ENCODE measurements at places on chromosomes 11 and 22.

GRCh38 chr11:8312986-8313385, 49.3 kb upstream of the LMO1 start:
- DNase-seq: no peak

GRCh38 chr11:74742070-74742469, 6.6 kb upstream of the RNF169 start:
- no peak for DNase-seq

GRCh38 chr11:43681401-43681942, 934 bp downstream of the HSD17B12 start:
- DNase-seq: no peak

- no peak for DNase-seq
Observed at GRCh38 chr11:45209891-45210699, 63.7 kb downstream of the PRDM11 start.

GRCh38 chr11:21142007-21142406, 472.6 kb downstream of the NELL1 start:
- no peak for DNase-seq

DNA sequence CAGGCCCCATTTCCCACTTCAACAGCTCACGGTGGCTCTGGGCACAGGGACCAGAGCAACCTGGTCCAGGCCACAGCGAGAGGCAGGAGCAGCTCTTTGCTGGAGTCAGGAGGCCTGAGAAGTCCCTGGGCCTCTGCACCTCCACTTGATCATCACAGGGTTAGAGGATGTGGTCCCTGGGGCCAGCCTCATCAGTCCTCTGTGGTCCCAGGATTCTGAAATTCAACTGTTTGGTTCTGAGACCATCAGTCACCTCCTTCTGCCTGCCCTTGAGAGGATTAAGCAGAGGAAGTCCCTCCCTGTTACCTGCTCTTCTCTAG, 24.9 kb upstream of the CBX7 start:
- no peak for DNase-seq

- DNase-seq: no peak
Observed at GRCh38 chr11:59182457-59183151, 10.7 kb downstream of the DTX4 start.

DNA sequence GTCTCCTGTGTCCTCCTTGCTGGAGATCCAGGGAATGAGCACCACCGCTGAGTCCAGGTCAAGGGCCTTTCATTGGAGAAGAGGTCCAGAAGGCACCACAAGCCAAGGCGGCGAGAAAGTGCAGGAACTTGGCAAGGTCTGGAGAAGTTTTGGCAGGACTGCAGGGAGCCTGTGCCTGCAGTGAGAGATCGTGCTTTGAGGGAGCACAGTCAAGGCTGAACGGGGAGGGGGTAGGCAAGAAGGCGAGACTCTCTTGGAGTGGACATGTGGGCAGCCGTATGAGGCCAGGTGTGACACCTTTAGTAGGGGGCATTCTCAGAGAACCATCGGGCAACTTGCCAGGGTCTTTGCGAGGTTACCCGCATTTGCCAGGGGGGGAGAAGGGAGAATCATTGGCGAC, 30.5 kb downstream of the LRRC10B start:
- DNase-seq: no peak

DNA sequence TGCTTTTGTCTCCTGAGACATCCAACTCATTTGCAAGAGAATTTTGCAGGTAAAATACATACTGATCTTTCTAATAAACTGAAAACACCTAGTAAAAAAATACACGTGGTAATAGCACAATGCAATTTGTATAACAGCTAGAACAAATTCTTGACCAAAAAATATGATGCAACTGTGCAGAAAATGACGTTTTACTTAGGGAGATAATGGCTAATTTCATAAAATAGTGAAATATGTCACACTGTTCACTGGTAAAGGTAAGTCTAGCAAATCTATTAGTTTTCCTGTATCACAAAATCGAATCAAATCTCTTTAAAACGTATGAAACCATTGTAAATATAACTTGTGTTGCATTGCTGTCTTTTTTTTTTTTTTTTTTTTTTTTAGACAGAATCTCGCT, 130.0 kb downstream of the VPREB1 start:
- DNase-seq: no peak
